ENCODE measurements at places on chromosomes 12 and 14.

DNA sequence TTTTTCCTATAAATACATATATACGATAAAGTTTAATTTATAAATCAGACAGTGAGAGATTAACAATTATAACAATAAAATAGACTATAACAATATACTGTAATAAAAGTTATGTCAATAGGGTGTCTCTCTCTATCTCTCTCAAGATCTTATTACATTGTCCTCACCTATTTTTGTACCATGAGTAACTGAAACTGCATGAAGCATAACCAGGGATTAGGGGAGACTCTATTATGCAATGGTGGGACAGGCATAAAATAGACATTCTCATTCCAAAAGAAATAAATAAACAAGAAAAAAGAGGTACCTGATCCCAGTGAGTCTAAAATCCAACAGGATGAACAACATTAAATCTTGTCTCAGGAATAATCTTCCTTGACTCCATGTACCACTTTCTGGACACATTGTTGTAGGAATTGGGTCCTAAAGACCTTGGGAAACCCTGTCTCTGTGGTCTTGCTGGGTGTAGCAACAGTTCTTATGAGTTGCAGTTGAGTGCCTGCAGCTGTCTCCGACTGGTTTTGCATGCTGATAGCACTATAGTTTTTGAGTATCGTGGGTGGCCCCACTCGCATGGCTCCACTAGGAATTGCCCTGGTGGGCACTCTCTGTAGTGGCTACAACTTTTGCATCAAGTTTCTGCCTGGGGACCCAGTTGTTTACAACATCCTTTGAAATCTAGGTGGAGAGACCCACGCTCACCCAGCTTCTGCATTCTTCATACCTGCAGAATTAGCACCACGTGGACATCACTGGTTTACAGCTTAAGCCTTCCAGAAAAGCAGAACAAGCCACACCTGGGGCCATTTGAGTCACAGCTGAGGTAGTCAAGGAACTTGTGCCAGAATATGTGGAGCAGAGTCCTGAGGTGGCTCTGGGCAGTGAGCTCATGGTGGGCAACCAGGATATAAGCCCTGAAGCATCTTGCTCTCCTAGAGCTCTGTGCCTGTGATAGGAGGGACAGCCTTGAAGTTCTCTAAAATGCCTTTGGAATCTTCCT, 204.7 kb downstream of the KITLG start:
- DNase-seq, result no peak

- DNase-seq, result no peak
Observed at GRCh38 chr12:52704464-52704863, 1.1 kb upstream of the KRT77 start.

DNA sequence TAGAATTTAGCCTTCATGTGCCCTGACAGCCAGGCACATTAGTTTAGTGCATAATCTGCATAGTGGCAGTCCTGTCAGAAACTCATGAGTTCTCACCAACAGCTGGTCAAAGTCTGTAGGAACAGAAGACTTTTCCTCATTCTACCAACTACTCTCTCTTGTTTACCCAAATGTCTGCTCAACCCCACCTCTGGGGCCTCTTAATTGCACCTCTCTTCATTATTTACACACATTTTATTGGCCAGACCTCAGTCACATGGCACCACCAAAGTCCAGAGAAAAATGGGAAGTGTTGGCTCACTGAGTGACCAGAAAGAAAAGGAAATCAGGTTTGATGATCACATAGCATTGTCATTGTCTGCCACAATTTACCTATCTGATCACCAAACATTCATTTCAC, 114.6 kb upstream of the PLXNC1 start:
- no peak for DNase-seq

- peak; percentile 55 for DNase-seq
Observed at GRCh38 chr14:91873471-91874415, 6.4 kb upstream of the TC2N start.

GRCh38 chr14:29663281-29663801, 264.3 kb downstream of the PRKD1 start:
- no peak for DNase-seq

DNA sequence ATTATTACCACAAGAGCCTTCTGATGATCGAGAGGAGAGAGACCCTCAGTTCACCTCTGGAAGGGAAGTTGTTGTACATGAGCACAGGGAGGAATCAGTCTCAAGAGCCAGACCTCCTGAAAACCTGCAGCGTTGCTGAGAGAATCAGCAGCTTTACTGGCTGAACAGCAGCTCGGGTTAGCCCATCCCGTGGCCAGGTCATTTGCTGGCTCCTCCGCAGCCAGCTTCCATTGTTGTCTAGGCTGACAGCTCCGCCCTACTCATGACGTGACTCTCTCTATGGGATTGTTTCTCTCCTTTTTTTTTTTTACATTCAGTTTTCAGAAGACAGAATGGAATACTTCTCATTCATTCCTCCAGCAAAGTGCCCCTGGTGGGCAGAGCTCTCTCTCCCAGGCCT, 69.9 kb downstream of the TGFB3 start:
- DNase-seq, result no peak

DNA sequence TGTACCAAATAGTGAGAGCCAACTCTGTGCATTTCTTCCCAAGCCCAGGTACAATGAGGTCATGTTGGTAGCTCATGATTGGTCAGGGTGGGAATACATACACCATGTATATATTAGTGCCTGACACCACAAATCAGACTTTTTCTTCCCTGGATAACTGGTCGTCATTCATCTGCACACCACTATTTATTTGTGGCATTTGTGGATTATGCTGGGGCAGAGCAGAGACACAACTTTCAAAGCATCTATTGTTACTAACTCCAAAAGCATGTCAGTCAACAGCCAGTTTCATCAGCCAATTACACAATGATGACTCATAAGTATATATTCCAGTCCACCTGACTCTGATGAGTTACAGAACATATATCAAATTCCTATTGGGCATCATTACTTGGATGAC, 181.7 kb downstream of the ADAMTS20 start:
- DNase-seq, result no peak

GRCh38 chr14:56170028-56170427, 51.8 kb downstream of the PELI2 start:
- DNase-seq, result no peak

DNA sequence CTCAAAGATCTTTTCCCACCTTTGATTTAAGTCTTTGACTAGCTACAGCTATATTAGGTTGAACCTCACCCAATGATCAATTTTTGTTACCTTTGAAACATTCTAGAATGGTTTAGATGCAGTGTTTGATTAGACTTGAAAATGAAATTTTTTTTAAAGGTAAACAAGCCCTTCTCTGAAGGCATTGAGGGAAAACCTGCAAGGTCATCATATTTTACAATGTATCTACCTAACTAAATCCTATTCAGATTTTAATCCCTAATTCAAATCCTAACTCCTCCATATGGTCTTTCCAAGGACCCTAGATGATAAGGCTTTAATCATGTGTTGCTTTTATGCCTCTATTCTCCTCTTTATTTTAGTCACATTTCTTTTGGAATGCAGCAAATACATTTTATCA, 95.4 kb downstream of the ALG10B start:
- DNase-seq, result no peak

DNA sequence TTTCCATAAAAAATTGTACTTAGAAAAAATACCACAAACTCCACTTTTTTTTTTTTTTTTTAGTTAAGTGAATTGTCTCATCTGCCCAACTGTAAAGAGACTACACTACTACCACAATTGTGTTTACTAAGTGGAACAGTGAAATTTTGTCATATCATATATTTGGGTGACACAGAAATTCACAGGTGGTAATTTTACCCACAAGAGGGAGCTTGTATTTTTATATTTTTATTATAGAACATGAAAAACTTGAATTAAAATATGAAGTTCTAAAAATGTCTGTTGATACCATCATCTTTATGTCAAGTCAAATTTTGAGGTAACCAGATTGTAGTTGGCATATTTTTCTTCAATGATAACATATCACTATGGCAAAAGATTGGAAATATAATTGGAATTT, 329.4 kb upstream of the SOX5 start:
- no peak for DNase-seq

- no peak for DNase-seq
Observed at GRCh38 chr14:96799489-96800054, 2.4 kb downstream of the VRK1 start.

DNA sequence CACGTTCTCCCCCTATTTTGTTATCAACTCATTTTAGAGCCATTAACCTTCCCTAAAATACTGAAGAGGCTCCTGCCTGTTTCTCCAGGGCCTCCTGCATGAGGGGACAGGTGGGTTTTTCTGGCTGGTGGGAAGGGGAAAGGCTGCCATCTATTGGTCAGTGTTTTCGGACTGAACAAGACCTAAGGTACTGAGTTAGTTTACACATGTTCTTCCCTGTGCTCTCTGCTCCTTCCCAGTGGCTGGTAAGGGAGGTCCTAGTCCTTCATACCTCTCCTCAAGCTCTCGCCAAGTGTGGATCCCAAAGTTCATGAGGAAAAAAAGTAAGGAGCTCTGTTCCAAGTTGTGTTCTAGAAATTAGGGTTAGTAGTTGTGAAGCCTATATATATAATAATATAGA, 357.5 kb downstream of the FSCB start:
- DNase-seq, result no peak

GRCh38 chr12:16763901-16764300, 157.9 kb upstream of the LMO3 start:
- no peak for DNase-seq

DNA sequence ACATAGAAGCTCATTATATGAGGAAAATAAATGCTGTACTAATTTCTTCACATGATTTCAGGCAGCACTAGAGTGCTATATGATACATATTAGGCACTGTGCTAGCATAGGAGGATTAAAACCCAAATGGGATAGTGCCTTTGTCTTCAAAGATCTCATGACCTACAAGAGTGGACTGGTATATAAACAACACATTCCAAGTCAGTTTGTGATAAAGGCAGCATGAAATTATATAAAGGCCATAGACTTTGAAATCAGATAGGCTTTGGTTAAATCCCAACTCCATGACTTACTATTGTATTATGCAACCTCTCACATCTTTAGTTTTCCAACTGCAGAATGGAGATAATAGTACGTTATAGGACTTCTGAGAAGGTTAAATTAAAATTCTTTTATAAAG, 179.7 kb downstream of the RAD51B start:
- DNase-seq, result no peak

GRCh38 chr12:34405286-34406227, 383.3 kb downstream of the ALG10 start:
- no peak for DNase-seq

DNA sequence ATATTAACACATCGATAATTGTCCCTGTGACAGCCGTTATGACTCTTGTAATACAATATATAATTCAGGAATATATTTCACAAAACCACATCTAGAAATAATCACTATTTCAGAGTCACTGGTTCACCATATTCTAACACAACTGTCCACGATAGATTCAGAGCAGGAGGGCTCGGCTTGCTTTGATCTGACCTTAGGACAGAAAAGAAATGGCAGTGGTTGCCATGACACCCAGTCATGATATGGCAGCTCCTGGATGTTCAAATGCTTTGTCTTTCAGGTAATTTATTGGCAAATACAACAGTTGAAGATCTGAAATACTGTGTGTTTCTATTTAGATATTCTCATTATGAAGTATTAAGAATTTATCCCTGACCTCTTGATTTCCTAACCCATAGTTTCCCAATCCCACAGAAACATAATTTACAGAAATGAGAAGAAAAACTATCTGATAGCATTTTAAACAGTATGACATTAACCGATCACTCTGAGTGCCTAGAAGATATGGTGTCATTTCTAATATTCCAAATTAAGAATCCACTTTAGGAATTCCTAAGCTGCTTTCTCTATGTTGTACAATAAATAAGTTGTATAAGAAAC, 116.4 kb downstream of the EPS8 start:
- no peak for DNase-seq

- no peak for DNase-seq
Observed at GRCh38 chr12:114186241-114187002, 219.5 kb downstream of the TBX5 start.

DNA sequence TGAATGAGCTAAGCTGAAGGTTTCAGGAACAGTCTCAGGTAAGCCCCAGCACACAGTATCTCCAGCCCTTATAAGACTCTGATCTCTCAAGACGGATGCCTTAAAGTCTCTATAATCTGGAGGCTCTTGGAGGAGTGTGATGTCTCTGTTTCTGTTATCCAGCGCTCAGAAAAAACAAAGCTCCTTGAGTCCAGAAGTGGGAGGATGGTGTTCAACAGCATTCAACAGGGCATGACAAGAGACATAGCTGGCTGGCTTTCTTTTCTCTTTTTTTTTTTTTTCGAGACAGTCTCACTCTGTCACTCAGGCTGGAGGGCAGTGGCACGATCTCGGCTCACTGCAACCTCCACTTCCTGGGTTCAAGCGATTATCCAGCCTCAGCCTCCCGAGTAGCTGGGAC, 31.6 kb upstream of the TESC start:
- DNase-seq, result no peak

GRCh38 chr12:21991526-21991925, 50.3 kb upstream of the ABCC9 start:
- no peak for DNase-seq

GRCh38 chr14:76576047-76576741, 185.1 kb upstream of the VASH1 start:
- no peak for DNase-seq

DNA sequence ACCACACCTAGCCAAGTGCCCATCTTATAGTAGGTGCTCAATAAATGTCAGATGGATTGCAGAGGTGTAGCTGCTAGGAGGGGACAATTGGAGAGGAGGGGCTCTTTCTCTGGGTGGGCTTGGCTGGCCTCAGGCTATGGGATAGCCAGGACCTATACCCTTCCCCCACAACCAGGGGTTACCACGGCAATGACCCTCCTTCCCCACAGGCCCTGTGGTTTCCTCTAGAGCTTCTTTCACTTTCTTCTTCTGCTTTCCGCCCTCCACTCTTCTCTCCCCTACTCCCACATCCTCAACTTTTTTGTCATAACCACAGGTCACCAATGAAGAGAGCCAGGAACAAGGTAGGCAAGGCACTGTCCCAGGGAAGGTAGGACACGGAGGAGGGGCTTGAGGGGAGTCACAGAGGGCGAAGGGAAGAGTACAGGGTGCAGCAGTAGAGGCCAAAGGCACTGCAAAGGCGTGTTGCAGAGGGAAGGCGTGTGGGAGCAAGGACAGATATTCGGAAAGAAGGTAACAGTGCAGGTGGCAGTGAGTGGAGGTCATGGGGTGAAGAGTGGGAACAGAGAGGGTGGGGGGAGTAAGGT, 1.9 kb upstream of the ITGB7 start:
- DNase-seq, result no peak

DNA sequence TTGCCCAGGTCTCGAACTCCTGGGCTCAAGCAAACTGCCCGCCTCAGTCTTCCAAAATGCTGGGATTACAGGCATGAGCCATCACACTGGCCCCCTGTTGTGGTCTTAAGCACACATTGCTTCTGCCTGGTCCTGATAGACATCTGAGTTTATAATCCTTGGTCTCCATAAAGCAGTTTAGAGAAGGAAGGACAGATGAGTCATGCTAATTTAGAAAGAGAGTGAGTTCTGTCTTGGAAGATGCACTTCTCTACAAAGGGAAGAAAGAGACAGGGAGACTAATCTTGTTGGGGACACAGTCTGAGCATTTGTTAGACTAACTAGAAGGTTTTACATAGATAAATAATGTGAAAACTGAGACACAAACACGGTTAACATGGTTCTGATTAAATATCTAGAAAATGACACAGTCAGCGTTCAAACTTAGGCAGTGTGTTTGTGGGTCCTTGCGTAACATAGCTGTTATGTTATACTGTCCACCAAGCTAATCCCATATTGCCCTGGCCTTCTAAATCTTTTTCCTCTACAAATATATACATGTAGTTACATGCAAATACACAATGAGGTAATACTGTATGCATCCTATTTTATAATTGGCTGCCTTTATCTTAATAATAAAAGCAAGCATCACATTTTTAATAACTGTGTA, 31.0 kb downstream of the SAMD4A start:
- DNase-seq, result no peak

- DNase-seq, result no peak
Observed at GRCh38 chr12:120842595-120842994, 61.6 kb downstream of the SPPL3 start.

Data from activated CD4-positive, CD25-positive, alpha-beta regulatory T cell (primary cell).